ENCODE measurements at places on chromosomes 5 and 9.

DNA sequence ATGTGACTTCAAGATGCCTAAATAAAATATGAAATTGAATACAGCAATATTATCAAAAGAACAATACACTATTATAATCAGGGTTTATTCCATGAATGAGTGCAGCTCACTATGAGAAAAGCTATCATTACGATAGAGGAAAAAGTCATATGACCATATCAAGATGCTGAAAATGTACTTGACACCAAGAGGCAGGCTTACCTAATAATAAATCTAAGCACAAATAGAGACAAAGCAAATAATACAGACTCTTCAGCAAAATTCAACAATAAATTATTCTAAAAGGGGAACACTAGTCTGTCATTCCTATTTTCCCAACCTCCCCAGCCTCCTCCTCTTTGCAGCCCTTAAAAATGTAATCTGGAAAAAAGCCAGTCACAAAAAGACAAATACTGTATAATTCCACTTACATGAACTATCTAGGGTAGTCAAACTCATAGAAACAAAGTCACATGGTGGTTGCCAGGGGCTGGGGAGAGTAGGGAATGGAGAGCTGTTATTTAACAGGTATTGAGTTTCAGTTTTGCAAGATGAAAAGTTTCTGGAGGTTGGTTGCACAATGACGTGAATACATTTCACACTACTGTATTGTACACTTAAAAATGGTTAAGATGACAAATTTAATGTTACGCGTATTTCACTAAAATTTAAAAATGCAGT is 148.4 kb downstream of the NFIB start:
- no peak for DNase-seq

GRCh38 chr5:122385808-122386207 is 73.8 kb downstream of the SNCAIP start:
- DNase-seq = no peak

DNA sequence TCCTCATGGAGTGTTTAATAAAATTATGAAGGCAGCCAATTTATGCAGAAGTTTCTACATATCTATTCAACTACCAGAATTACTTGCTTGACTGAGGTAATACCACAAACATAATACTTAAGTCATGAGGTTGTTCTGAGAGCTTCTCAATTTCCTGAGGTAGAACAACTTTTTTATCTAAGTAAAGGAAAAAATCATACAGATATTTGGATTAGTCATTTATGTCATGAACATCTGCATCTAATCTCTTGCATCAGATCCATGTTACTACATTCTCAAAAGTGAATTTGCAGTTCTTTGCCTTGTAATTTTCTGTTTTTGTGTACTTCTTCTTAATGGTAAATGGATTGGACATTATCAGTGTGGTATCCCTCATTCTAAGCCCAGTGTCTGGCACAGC is 60.4 kb upstream of the RGMB start:
- no peak for DNase-seq

DNA sequence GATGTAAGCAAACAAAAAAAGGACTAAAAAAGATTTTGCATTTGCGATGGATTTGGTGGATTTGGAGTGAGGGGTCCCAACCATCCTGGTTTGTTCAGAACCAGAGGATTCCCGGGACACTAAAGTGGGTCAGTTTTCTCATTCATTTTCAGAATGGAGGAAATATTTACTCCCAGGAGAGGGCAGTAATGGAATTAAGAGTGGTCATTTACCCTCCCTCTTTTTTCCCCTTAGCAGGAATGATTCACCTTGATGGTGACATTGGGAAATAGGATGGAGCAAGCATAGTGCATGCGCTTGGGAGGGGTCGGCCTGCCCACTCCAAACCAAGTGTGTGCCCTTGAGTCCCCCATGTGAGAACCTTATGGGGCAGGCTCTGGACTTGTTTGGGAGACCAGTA is 164.2 kb upstream of the PUM3 start:
- no peak for DNase-seq

- no peak for DNase-seq
These were observed 444.1 kb upstream of the TLE4 start for GRCh38 chr9:79127661-79128060.

DNA sequence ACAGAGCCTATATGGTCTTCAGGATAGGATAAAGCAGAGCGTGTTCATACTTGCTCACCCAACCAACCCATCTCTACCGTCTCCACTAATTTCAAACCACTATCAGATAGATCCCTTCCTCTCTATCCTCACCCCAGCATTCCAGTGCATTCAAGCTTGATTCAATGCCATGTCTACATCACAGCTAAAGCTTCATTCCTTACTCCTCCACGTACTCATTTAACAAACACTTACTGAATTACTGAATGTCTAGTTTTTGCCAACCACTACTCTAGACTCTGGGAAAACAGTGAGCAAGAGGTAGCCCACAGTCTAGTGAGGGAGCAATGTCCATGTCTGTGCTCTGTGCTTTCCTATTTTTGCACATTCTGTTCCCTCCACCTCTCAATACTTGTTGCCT is 163.5 kb upstream of the MSX2 start:
- no peak for DNase-seq

GRCh38 chr5:171615705-171616640 is 169.6 kb upstream of the SMIM23 start:
- DNase-seq = no peak

Data from stimulated activated CD8-positive, alpha-beta memory T cell treated with anti-CD3 and anti-CD28 coated beads, Interleukin-4, amount 100 ng/mL, for 1 hour (primary cell).